ENCODE measurements at places on chromosomes 1 and 21.

GRCh38 chr1:245984390-245985155, 522.5 kb downstream of the SMYD3 start:
- DNase-seq = no peak

DNA sequence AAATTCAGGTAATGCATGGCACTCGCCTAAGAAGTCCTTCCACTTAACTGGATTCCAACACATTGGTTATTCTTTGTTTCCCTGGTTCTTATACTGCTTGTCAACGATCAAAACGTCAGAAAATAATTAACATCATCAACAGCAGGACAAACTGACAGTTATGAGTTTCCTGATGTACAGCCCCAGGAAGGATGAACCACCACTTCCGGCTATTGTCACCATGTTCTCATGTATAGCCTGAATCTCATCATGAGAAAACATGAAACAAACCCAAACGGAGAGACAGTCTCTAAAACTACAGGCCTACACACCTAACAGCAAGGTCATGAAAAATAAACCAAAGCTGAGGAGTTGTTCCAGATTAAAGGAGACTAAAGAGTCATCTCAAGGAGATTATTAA, 60.5 kb upstream of the FBXO28 start:
- no peak for DNase-seq

- DNase-seq = no peak
Observed at GRCh38 chr1:12300706-12301105, 70.9 kb downstream of the VPS13D start.

DNA sequence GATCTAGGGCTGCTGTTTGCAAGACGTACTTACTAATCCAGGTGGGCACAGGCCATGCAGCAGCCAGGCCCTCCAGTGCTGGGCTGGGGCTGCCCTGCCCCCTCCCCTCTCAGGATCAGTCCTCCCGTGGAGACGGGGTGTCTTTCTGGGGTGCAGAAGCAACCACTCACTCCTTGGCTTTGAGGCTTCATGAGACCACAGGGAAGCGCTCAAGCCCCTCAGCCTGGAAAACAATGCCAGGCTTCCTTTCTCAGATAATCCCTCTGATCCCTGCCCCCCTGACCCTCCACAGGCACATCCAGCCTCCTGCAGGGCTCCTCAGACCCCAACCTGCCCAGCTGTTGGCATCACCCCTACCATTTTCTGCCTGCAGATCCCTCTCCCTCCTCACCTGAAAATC, 13.9 kb upstream of the C2CD2 start:
- no peak for DNase-seq

GRCh38 chr21:34737115-34737514, 68.3 kb downstream of the CLIC6 start:
- no peak for DNase-seq

DNA sequence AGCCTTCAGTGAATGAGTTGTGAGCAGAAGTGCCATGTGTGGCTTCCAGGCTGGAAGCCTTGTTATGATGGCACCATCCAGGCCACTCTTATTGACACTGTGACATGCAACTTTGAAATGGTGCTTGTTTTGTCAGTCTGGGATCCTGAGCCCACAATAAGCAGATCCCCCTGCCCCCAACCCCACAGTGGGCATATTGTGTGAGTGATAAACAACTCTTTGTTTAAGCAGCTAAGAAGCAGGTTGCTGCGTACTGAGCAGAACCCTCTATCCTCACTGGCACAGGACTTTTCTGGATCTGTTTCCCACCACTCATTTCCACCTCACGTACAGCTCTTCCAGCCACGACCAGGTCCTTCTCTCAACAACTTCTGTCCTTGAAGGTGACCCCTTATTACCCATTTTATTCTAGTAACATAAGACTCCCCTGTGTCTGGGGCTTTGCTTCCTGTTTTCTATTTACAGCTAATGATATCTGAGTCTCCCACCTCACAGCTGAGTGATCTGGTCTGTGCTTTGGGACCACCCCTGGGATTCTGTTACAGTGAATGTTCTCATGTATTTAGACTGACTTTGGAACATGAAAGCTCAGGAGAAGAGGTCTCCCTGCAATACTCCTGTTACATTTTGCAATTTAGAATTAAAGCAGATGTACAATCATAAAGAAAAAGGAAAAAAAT, 375.5 kb downstream of the PCP4 start:
- DNase-seq = no peak

DNA sequence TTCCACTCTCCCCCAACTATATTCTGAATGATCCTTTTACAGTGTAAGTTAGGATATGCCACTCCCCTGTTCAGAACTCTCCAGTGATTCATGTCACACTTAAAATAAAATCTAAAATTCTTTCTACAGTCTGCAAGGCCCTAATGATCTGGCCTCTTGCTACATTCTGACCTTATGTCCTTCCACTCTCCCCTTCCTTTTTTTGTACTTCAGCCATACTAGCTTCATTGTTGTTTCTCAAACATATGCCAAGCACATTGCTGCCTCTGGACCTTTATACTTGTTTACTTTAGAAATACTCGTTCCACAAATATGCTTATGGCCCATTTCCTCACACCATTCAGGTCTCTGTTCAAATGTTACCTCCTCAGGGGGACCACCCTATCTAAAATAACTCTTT, 14.8 kb upstream of the PSMA5 start:
- DNase-seq = no peak

GRCh38 chr1:60668585-60668984, 413.8 kb upstream of the NFIA start:
- DNase-seq = no peak

DNA sequence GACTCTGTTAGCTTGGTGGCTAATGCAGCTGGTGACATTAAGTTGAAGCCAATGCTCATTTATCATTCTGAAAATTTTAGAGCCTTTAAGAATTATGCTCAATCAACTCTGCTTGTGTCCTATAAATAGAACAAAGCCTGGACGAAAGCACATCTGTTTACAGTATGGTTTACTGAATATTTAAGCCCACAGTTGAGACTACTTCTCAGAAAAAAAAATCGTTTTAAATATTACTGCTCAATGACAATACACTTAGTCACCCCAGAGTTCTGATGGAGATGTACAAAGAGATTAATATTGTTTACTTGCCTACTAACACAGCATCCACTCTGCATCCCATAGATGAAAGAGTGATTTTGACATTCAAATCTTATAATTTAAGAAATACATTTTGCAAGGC, 79.6 kb downstream of the NEGR1 start:
- no peak for DNase-seq

DNA sequence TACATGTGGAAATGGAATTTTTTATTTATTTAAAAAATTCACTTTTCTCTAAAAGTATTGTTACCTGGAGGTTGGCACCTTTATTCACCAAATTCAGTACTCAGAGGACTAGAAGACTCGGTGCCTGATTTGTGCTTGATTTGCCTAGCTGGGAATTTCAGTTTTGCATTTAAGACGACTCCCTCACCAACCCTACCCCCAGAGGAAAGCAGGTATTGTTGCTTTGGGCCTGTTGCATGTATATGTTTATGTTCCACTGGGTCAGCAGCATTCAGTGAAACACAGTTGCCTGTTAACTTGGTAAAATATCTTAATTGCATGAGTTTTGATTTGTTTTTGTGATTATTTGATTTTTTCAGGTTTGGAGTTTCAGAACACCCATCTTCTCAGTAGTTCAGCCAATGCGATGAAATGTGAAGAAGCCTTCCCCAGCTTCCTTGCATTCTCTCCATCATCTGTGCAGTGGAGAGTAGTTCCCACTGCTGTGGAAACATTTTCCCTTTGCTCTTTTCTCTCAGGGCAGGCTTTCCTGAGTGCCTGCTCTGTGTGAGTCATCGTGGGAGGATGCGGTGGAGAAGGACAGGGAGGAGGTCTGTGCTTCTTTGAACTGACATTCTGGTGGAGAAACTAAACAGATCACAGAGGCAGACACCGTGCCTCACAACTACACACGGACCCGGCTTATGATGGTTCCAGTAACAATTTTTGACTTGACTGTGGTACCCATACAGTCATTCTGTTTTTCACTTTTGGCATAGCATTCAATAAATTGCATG, 6.4 kb downstream of the ADARB1 start:
- peak; percentile 34 for DNase-seq

GRCh38 chr1:2204415-2205190, 10.0 kb upstream of the FAAP20 start:
- DNase-seq = no peak

DNA sequence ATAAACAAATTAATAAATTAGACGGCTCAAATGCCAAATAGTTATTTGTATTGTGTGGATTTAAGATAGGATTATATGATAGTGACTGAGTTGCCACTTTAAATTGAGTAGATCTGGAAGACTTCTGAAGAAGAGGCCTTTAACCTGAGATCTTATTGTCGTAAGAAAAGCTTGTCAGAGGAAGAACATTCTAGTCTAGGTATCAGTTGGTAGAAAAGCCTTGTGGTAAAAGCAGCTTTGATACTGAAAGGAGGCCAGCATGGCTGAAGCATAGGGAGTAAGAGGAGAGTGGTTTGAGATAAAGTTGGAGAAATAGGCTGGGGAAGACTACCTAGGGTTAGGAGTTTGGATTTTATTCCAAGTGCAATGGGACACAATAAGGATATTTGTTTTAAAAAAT, 29.1 kb downstream of the SLC30A7 start:
- DNase-seq = no peak

DNA sequence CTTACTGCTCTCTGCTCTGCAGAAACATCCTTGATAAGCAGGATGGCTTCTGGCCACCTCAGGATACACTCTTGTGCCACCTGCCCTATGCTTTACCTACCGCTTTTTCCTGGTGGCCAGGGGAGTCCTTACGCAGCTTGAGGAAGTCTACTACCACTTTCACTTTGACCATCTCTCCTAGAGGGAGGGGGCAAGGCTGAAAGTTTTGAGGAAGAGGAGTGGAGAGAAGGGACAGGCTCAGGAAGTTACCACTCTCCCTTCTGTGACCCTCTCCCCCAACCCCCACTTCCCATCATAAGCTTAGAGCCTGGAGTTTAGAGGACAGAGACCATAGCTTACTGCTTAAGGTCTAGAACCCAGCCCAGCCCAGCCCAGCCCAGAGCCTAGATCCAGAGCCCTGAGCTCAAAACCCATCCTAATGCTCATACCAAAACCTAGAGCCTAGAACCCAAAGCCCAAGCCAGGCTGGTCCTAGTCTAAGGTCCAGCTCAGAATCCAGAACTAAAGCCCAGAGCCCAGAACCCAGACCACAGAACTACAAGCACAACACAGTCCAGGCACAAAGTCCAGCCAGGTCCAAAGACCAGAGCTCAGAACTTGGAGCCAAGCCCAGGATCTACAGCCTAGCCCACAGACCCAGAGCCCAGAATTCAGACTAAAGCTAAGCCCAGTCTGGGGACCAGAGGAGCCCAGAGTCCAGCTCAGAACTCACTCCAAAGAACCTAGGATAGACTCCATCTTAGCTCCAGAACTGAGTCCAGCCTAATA, 18.0 kb upstream of the MFSD2A start:
- no peak for DNase-seq

DNA sequence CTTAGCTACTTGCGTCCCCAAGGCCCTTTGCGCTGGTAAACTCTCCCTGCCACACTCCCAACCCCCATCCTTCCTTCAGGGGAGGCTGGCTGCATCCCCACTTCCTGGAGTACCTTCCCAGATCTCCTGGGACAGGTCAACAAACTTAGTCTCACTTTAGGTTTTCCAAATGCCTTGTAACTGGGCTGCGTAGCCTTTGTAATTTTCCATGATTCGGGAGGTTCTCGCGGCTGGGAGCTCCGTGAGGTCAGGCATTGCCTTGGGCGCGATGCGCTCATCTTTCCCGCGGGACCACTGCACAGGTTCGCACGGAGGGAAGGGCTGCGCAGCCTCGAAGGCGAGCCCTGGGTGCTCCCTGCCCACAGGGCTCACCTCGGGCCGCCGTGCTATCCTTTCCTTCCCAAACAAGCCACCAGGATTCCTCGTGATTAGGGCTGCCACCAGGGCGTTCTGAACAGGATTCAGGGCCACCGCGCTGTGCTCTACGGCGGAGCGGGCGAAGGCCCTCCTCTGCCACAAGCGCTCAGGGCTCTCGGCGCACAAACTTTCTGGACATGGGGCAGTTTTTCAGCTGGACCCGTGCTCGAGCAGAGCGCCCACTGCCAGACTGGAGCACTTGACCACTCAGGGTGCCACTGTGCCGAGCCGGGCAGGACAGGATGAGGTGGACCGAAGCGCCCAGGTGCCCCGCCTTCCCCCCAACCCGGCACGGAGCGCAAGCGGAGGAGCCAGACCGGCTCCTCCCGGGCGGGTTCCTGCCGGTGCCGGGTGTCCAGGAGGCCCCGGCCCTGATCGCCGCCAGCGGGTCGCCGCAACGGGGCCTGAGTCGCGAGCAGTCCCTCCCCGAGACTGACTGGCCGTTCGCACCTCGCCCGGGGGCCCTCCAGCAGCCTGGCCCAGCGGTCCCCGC, 1.1 kb downstream of the TMPRSS2 start:
- no peak for DNase-seq

- DNase-seq = no peak
Observed at GRCh38 chr1:49028396-49028795, 251.7 kb upstream of the BEND5 start.

- no peak for DNase-seq
Observed at GRCh38 chr1:116991171-116991845, 10.3 kb upstream of the CD101 start.

- DNase-seq = no peak
Observed at GRCh38 chr1:21000245-21000594, 176.5 kb downstream of the EIF4G3 start.

All from activated T-helper 2 cell treated with anti-CD3 and anti-CD28 coated beads, Interferon-gamma antibody, Interleukin-2, Interleukin-4, amounts not matched to agents 10 μg/mL and 5 μg/mL and 100 μg/mL, durations not matched to agents 14 hours and 24 hours and 36 hours (primary cell).